ENCODE measurements at places on chromosomes 7 and 10.

GRCh38 chr7:155648752-155649339 is 4.4 kb downstream of the RBM33 start:
- no peak for DNase-seq

DNA sequence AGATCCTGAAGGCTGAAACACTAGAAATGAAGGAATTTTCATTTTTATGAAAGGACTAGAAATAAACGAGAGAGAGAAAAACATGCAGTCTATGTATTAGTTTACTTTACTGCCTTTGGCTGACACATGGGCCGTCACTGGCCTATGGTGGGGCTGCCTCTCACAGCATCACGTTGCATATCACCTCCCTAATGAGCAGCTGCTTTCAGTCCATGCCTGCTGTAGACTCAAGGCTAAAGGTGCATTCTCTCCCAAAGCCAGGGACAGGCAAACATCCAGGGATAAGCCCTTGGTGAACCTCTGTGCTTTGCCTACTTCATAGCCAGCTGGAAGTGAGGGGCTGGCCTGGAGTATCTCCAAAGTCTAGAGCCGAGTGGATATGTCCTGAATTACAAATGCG is 359.4 kb downstream of the GPAM start:
- DNase-seq: no peak

GRCh38 chr7:7226407-7226806 is 44.1 kb downstream of the C1GALT1 start:
- DNase-seq: no peak

- DNase-seq: no peak
Measured at GRCh38 chr7:68535266-68535665, 1063.0 kb upstream of the AUTS2 start.

- no peak for DNase-seq
Measured at GRCh38 chr10:16947069-16947468, 129.8 kb upstream of the RSU1 start.

GRCh38 chr10:33715303-33715975 is 381.0 kb upstream of the NRP1 start:
- no peak for DNase-seq

GRCh38 chr10:105797234-105797890 is 1156.3 kb downstream of the SORCS3 start:
- peak; percentile 26 for DNase-seq

- DNase-seq: no peak
Measured at GRCh38 chr7:150515248-150516147, 826 bp downstream of the GIMAP7 start.

- DNase-seq: no peak
Measured at GRCh38 chr10:61052469-61053205, 108.7 kb upstream of the RHOBTB1 start.

GRCh38 chr7:66627881-66628360 is 760 bp upstream of the KCTD7 start:
- no peak for DNase-seq

DNA sequence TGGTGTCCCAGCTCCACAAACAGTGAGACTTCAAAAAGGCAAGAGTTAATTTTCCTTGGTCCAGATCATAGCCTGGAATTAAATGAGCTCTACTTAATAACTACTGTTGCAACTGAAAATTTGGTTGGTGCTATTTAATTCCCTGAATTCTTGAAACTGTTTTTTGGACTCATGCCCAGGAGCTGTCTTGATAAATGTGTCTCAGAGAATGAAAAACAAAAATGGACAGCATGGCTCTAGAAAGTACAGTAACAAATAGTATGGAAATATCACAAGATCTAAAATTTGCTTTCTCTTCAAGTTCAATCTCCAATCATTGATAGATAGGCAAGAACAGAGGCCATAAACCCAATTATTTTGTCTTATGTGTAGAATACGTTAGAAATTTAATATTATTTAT is 42.5 kb downstream of the CCDC71L start:
- peak; percentile 71 for DNase-seq

DNA sequence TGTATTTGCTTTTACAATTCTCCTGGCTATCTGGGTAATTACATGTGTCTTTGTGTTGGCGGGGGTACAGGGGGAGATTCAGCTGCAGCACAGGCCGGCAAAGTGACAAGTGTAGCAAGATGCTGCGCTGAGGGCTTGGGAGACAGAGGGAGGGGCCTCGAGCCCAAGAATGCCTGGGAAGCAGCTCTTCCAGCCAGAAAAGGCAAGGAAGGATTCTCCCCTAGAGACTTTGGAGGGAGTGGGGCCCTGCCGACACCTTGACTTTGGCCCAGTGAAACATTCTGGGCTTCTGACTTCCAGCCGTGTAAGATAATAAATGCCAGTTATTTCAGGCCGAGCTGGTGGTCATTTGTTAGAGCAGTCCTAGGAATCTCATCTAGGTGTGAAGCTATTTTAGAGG is 7.2 kb upstream of the REPIN1 start:
- DNase-seq: no peak

DNA sequence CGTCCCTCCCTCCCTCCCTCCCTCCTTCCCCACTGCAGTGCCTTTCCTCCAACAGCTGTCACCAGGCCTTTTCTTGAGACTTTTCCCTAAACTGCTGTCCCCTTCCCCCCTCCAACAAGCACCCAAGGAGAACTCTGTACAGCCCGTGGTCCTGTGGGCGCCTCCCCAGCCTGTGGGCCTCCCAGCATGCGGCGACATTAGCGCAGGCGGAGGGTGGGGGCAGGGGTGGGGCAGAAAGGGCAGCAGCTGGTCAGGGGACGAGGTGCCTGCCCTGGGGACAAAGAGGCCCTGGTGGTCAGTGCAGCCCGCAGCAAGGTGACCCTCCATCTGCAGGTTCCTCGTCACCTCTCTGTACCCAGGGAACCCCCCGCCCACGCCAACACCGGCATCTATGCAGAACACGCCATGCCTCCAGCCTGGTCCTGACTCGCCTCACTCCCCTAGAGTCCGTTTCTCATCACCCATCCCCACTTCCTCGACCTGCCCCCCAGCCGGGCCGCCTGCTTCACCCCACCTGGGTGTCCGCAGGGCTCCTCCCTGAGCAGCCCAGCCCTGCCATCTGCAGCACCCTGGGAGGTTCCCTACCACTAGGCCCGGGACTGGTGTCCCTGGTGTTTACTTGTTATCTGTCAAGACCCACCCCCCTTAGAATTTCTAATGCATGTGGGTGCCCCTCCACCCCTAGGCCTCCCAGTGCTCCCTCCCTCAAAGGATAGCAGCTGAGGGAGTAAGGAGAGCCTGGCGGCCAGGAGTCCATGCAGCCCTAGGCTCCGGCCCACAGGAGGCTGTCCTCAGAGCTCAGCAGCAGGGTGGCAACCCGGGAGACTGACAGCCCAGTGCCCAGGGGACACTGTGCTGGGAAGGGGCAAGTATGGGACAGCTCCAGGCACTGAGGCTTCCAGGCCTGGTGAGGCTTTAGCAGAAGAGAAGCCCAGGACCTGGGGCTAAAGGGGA is 147.8 kb downstream of the ARHGAP22 start:
- no peak for DNase-seq

DNA sequence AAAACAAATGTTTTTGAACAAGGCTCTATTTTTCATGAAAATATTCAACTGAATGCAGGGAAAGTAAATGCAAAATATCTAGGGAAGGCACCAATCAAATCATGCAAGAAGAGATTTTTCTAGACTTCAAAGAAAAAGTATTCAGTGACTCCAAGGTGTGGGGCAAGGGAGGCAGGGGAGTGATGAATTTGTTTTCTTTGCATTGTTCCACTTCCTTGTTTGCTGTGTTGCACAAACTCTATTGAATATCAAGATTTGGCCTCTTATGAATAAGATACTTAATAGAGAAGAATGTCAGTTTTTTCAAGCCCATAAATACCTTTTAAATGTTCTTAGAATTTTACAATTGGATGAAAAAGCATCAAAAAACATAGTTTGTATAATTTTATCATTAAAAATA is 26.4 kb downstream of the STEAP1 start:
- no peak for DNase-seq

DNA sequence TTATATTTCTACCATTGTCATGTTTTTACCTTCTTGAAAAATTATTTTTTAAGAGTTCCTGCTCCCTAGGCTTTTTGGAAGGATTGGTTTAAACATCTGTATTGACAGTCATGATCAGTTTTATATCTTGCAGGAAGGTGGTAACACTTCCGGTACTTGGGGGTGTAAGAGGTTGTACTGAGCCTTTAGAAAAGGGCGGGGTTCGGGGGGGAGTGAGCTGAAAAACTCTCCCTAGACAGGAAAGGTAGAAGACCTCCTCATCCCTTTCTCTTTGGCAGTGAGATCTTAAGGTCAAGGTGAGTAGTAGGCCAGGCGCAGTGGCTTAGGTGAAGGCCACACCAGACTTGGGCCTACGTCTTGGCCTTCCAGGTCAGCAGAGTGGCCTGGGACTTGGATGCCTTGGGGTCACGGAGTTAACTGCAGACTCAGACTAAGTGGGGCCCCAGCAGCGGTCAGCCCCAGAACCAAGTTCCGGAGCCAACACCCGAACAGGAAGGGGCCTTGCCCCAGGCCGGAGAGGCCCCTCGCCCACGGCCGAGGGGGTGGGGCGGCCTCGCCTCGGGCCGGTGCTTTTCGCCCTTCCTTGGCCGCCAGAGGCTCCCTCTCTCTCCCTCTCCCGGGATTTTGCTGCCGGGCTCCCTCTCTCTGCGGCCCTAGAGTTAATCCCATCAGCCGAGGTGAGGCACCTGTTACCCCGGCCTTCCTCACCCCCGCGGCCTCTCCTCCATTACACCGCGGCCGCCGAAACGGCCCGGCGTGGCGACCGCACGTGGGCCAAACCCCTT is at the start of gene PPP1R9A:
TSS of gene PPP1R9A (plus strand) at position 569 of the 785 bp plus-strand sequence. CDS start 2,520 bp downstream, outside the sequence.
- no peak for DNase-seq

GRCh38 chr10:12617191-12618175 is 268.1 kb downstream of the CAMK1D start:
- DNase-seq: no peak

- peak; percentile 22 for DNase-seq
Measured at GRCh38 chr10:35876248-35876647, 234.2 kb upstream of the FZD8 start.

- DNase-seq: peak; percentile 87
Measured at GRCh38 chr7:131164025-131164925, 163.4 kb upstream of the MKLN1 start.

GRCh38 chr7:54249686-54250085 is 292.5 kb upstream of the VSTM2A start:
- no peak for DNase-seq

DNA sequence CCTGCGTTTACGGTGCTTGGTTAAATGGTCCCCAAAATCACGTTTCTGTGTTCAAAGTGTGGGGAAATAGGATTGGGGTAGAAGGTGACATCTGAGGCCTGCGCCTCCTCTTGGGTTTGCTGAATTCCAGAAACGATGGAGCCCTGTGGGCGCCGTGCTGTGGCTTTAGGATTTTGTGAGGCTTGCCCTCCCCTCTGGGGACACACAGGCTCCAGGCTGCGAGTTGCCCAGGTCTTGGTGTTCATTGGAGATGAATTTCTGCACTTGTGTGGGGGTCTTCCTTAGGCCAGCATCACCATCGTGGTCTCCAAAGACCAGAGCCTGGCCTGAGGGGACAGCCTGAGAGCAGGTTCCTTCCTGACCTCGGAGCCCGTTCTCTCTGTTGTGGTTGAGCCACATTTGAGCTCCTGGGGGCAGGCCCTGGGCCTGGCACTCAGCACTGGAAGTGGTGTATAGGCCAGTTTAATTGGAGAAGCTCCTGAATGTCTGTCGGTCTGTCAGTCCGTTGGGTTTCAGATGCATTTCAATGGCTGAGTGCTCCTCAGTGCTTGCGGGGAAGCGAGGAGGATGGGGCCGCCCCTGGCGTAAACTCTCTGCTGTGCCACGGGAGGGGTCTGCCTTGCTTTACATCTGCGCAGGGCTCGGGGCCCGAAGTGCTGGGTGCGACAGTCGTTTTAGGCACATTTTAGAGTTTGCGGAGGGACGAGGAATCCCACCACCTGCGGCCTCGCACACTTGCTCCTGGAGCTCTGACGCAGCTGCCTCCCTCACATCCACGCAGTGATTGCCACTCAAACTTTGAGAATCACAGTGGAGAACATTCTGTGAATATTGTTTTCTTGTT is 71.7 kb downstream of the DNAJB6 start:
- no peak for DNase-seq

GRCh38 chr10:25398680-25399079 is 223.9 kb downstream of the GPR158 start:
- DNase-seq: no peak

GRCh38 chr10:31630861-31631567 is 297.6 kb downstream of the ARHGAP12 start:
- no peak for DNase-seq

DNA sequence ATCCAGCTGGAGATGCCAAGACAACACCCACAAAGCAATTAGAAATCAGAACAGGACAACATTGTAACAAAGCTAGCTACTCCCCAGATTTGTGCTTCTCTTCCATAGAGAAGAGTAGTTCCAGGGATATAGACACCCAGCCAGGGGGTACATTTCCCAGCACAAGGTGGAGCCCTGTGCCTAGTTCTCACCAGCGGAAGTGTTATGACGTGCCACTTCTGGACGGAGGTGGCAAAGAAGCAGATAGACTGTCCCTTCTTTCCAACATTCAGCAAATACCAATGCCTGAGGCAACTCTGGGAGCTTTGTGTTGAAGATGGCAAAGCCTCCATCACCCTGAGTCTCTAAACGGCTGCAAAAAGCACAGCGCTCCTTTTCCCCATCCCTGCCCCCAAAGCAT is 23.4 kb upstream of the GSAP start:
- DNase-seq: no peak

DNA sequence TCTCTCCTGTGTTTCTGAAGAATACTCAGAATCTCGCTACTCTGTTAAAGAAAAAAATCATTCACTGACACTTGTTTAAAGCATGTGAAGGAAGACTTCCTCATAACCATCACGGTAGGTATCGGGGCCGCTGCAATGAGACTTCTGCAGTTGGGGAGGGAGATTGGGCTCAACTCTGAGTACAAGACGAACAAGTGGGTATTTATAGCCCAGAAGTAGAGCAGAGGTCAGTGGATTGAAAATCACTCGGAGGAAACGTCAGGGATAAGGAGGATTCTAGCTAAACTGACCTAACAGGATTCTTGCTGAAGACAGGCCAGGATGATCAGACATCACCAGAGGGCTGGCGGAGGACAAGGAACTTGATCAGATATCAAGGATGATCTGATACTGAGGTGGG is 33.3 kb downstream of the ITPRIP start:
- DNase-seq: no peak

GRCh38 chr7:128954830-128955802 is 17.4 kb downstream of the IRF5 start:
- peak; percentile 56 for DNase-seq

DNA sequence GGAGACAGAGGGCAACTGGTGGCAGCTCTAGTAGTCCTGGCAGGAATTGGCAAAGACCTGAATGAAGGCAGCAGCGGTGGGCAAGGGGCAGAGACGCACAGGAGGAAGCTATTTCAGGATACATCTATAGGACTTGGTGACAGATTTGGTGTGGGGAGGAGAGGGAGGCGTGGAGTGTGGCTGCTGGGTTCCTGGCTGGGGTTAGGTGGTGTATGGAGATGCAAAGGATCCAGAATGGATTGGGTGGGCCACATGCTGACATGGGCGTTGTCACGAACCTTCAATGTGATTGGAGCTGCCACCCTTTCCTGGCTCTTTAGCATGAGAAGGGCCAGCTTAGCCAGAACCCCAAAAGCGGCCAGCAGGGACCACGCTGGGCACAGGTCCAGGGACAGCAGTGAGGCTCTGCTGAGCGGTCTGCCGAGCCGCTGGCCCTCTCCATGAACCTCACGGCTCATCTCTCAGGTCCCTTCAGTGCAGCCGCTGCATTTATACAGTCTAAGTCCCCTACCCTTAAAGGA is 10.2 kb upstream of the ADCY1 start:
- DNase-seq: no peak

GRCh38 chr10:101441541-101442455 is 87.8 kb downstream of the BTRC start:
- peak; percentile 66 for DNase-seq
